ENCODE measurements at places on chromosomes 3 and 15.
A peak's percentile ranks its signal among the peaks of the same experiment; 100 is the strongest.

DNA sequence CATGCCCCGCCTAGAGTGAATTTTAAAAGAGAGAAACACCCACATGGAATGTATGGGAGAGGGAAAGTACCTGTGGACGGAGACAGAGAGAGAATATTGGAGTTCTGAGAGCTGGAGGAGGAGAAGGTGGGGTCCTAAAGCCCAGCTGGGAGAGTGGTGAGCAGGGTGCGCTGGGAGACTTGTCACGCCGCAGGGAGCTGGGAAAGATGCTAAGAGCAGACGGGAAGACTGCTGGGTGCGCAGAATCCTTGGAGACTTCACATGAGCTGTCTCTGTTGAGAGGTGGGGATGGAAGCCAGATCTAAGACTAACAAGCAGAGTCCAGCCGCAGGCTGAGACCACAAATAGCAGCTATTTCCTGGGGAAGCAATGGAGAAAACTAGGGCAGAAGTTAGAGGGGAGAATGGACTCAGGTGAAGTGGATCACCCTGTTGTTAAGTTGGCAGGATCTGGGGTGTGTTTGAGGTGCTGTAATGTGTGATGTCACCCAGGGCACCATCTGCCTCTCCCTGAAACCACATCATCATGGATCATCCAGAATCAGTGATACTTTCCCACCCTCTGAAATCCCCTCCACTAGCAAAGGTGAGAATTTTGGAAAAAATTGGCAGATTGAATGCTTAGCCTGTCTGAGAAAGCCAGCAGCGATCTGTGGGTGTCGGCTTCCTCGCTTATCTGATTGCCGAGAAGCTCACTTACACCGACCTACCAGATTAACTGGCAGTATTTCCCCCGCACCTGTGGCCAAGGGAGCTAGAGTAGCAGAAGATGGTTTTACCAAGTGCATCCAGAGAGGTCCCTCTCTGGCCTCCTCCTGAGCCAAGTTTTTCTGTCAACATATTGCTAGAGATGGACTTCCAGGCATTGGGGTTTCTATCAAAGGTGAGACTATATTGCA lies 174.8 kb upstream of the BHLHE40 start:
- DNase-seq, result no peak

- DNase-seq, result no peak
These were observed 508.5 kb upstream of the ATP11B start for GRCh38 chr3:182284793-182285192.

- peak; percentile 81 for DNase-seq
These were observed 68.5 kb downstream of the TMCO5A start for GRCh38 chr15:38002883-38003477.

GRCh38 chr15:71054286-71054952 lies 60.9 kb upstream of the THSD4 start:
- peak; percentile 8 for DNase-seq

- peak; percentile 77 for DNase-seq
These were observed 9.7 kb downstream of the EOMES start for GRCh38 chr3:27712136-27713077.

DNA sequence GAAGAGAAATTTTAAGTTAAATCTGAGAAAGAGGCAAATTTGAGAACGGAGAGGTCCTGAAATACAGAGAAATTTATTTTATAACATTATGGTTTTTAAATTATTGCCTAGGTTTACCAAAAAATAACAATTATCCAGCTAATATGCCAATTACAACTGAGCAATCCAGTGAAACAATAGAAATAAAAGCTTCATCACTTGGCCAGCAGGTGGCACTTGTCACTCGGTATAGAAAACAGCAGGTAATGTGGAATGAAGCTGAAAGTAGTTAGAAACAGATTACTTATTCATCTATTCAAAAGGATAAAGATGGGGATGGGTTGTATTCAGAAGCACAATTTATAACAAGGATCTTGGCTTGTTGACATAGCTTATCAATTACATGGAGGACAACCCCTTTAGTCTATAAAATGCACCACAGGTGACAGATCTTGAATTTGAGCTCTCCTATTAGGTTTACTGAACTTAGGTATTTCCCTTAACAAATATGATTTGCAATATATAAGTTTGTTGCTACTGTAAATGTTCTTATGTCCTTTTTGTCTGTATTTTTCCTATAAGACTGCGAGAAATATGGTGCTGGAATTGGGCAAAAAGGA lies 70.1 kb upstream of the GUCA1C start:
- peak; percentile 49 for DNase-seq

DNA sequence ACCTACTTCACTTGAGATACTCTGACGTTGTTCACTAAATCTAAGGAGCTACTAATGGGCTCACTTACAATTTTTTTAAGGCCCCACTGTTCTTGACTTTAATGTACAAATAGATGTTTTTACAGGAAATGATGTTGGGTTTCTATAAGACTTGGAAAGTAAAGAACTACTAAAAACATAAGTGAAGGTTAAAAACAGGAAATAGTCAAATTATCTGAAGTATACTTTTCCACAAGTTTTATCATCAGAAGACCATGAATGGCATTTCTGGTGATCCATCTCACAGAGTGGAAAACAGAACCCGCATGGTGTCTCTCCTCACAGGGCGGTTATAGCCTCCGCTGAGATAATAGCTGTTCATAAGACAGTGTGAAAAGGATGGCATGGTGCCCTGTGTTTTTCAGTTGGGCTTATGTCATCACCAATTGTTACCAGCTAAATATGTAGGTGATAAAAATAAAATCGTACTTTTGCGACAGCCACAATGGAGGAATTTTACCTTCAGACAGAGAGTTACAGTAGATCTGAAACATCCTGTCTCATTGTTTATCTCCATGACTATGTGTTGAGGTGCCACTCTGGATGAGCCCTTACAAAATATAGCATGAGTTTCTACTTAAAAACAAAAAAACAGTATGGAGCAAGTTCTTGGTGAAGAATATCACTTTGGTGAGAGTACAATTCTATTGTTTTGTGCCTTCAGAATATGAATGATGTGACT lies 462.4 kb downstream of the RAP2B start:
- DNase-seq, result no peak

DNA sequence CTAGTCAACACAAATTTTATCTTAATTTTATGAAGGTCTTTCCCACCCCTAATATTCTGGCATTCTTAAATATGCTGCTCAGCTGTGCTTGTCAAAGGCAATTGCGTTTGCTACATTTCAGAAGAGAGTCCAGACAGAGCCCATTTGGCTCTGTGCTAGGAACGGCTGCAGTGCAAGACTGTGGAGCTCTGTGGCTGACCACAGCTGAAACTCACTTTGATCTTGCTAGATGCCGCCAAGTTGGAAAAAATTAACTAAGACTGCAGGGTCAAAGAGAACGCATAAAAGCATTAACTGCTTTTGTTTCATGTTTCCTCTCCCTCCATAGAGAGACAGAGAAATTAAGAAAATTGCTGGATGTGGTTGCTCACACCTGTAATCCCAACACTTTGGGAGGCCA lies 7.6 kb upstream of the PPP1R2 start:
- DNase-seq, result no peak

DNA sequence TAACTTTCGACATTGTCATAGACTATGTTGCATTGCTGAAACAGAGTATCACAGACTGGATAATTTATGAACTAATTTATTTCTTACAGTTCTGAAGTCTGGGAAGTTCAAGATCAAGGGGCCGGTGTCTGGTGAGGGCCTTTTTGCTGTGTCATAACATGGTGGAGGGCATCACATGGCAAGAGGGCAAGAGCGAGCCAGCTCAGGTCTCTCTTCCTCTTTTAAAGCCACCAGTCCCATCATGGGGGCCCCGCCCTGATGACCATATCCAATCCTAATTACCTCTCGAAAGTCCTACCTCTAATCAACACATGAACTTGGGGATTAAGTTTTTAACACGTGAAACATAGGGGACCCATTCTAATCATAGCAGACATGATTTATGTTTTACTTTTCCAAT lies 33.5 kb upstream of the DCUN1D1 start:
- DNase-seq, result no peak
